ENCODE measurements at places on chromosomes 4 and X.
A peak's percentile ranks its signal among the peaks of the same experiment; 100 is the strongest.

DNA sequence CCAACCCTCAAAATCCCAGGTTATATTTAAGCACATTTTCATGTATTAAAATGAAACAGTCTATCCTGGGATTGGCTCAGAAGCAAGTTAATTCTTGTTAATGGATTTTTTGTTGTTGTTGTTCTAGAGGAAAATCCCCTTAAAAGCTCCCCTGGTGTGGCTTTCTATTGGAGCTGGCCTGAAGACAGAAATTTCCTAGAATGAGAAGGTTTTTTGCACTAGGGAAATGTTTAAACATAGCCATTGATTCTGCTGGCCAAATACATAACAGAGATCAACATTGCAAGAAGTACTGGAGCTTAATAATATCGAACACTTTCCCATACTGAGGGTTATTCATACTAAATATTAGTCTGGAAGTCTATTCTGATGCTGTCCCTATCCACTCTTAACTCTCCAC, 148.8 kb upstream of the PCDH18 start:
- no peak for DNase-seq

- peak; percentile 57 for DNase-seq
Measured at GRCh38 chr4:103786014-103786413, 66.2 kb upstream of the TACR3 start.

DNA sequence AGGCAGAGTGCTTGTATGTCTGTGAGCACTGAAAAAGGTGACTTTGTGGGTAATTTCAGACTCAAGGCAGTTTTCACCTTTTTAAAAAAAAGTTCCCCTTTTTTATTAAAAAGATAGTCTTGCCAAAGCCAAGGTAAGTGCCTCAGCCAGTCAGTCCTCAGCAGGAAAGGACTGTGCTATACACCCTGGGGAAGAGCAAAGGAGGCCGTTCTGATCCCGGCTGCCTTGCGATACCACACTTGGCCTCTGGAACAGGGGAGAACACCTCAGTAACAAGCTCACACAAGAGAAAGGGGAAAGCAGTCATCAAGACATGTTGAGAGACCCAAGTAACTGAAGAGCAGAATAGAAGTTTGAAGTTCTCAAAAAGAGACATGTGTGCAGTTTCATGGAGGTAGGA, 541.7 kb downstream of the BCOR start:
- no peak for DNase-seq

GRCh38 chrX:124223524-124223923, 108.9 kb upstream of the TEX13D start:
- no peak for DNase-seq

GRCh38 chr4:47442980-47443379, 20.5 kb downstream of the COMMD8 start:
- DNase-seq: no peak

GRCh38 chr4:145541346-145541745, 59.7 kb downstream of the SMAD1 start:
- DNase-seq: peak; percentile 41

DNA sequence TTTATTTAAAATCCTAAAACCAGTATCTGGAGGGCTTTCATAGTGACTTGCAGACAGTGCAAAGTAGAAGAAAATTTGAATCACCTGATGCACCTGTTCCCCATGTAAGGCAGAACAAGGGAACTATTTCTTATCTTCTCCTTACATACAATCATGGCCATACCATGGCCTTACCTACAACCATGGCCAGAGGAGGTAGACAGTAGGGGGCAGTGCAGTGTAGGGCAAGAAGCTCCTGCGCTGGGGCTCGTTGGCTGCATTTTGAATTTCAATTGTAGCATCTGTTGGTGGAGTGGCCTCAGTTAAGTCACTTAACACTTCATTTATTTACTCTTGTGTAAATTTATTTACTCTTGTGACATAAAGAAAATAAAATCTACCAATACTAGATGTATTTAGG, 33.0 kb downstream of the GALNTL6 start:
- DNase-seq: peak; percentile 40

- peak; percentile 77 for DNase-seq
Measured at GRCh38 chrX:14354521-14354920, 174.8 kb upstream of the GLRA2 start.

DNA sequence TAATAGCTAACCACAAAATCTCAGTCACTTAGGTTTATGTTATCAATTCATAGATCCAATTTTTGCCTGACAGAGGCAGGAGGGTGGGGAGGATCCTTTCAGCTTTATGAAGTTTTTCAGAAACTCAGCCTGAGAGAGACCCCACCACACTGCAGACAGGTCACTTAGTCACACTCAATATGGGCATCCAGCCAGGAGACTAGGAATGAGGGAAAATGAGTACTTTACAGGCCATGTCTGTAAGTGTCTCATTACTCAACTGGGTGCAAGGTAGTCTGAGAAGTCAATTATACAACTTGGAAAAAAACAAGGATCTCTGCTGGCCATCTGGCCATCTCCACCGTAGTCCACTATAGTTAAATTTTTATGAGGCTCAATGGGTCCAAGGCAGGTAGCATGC, 365.9 kb downstream of the INPP4B start:
- peak; percentile 43 for DNase-seq
